Omental fat pad (tissue), 4 donors: ENCODE measurements at places on chromosomes 1 and 21.

GRCh38 chr1:24696041-24696755 is 49.0 kb upstream of the CLIC4 start:
- no peak for DNase-seq

DNA sequence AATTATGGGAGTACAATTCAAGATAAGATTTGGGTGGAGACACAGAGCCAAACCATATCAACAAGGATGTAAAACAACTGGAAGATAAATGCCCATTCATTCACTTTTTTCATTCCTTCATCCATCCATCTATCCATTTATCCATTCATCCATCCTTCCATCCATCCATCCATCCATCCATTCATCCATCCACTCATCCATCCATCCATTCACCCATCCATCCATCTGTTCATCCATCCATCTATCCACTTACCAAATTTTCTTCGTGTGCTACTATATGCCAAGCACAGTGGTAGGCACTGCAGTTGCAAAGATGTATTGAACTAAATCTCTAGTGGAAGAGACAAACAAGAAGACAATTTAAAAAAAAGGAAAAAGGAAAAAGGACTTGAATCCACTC is 14.3 kb upstream of the SIPA1L2 start:
- DNase-seq = no peak

- no peak for DNase-seq
Measured at GRCh38 chr1:211323156-211324063, 3.2 kb upstream of the TRAF5 start.

GRCh38 chr21:42829417-42829816 is 49.9 kb downstream of the WDR4 start:
- DNase-seq = no peak

GRCh38 chr1:10308001-10308400 is 90.9 kb upstream of the PGD start:
- no peak for DNase-seq

- DNase-seq = no peak
Measured at GRCh38 chr1:241309651-241310050, 47.4 kb downstream of the RGS7 start.

GRCh38 chr1:103783944-103784377 is 34.3 kb downstream of the AMY1C start:
- no peak for DNase-seq

DNA sequence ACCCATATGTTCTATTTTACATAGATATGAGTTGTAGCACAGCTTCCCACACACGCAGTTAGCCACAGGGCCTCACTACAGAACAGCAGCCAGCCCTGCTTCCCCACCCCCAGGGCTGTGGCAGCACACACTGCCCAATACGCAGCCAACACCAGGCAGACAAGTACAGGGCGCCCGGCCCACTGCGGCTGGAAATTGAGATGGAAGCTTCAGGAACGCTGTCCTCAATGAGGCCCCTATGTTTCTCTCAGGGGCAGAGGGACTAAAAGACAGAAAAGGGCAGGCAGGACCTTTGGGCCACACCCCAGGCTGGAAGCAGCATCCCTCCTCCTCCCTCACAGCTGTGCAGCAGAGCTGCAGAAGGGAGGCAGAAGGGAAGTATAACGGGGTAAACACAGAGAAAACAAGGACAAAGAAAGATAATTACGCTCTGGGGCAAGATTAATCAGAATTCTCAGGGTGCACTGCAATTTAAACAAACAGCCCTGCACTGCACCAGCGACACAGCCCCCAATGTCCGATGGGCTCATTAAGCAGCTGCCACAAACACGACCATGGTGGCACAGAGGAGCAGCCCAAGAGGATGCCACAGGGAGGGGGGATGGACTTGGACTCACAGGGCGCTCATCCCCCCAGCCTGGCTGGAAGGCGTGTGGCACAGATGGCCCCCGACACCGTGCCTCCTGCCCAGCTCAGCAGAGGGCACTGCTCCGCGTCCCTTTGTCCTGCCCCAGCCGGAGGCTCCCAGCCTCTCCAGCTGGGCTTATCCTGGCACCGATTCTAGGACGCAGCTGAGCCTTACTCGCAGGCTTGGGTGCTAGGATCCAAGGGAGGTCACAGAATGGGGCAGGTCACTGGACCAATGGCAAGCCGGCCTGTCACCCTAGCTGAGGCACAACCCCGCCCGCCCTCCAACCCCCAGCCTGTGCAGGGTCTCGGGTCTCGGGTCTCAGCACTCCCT is 14.2 kb downstream of the WDR4 start:
- no peak for DNase-seq

GRCh38 chr1:228515200-228515834 is 28.1 kb downstream of the RNF187 start:
- DNase-seq = no peak

GRCh38 chr1:234718496-234719453 is 108.8 kb upstream of the IRF2BP2 start:
- DNase-seq = no peak

GRCh38 chr1:107767156-107767582 is 197.8 kb downstream of the VAV3 start:
- DNase-seq = no peak

DNA sequence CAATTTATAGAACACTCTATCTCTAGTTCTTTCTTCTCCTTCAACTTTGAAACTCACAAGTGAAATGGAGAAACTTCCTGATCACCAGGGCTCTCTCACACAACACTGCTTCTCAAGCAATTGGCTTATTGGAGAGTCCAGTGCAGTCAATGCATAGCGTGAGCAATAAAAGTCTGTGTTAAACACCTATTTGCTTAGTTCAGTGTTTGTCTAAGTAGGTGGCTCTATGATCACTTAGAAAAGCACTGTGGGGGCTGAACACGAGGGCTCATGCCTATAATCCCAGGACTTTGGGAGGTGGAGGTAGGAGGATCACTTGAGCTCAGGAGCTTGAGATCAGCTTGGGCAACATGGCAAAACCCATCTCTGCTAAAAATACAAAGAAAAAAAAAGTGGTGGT is 12.2 kb downstream of the CTSS start:
- DNase-seq = no peak

DNA sequence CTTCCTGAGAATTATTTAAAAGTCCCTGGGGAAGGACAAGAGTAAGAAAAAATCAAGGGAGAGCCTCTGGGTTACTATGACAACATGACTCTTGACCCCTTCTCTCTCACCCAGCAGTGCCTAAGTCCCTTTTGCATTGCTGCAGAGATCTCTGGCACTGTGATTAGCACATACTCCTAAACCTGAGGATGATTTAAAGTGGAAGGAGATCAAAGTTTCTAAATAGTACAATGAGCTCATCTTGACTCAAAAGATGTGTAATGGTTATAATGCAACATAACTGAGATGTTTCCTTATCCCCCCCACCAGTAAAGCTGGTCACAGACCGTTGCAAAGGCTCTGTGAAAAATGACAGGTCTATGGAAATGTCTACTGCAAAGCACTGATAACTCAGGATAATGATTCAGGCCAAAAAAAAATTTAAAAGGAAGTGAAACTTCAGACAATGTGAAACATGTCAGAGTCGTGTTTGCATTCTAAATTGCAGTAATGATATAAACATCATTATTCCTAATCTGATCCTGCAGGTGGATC is 519.2 kb downstream of the KIF26B start:
- DNase-seq = no peak

GRCh38 chr1:75341537-75341936 is 207.3 kb downstream of the LHX8 start:
- no peak for DNase-seq

DNA sequence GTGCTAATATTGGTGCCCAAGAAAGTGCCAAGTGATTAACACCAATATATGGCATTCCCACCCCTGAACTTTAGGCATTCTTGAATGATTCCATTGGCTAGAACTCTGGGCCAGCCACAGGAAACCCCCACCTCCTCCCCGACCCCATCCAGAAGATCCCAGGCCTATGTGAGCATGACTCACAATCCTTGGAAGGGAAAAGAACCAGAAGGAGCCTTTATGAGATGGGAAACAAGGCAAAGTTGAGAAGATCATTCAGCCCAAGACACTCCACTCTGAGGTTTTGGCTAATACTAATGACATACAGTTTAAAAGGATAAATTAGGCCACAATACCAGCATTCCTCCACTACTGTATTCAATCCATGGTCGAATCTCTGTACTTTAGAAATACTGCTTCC is 21.8 kb downstream of the ELK4 start:
- no peak for DNase-seq

- DNase-seq = no peak
Measured at GRCh38 chr1:83697961-83698360, 301.0 kb downstream of the TTLL7 start.

GRCh38 chr1:116261227-116261626 is 111.8 kb upstream of the ATP1A1 start:
- no peak for DNase-seq

GRCh38 chr1:231248778-231249177 is 7.8 kb downstream of the GNPAT start:
- DNase-seq = no peak

DNA sequence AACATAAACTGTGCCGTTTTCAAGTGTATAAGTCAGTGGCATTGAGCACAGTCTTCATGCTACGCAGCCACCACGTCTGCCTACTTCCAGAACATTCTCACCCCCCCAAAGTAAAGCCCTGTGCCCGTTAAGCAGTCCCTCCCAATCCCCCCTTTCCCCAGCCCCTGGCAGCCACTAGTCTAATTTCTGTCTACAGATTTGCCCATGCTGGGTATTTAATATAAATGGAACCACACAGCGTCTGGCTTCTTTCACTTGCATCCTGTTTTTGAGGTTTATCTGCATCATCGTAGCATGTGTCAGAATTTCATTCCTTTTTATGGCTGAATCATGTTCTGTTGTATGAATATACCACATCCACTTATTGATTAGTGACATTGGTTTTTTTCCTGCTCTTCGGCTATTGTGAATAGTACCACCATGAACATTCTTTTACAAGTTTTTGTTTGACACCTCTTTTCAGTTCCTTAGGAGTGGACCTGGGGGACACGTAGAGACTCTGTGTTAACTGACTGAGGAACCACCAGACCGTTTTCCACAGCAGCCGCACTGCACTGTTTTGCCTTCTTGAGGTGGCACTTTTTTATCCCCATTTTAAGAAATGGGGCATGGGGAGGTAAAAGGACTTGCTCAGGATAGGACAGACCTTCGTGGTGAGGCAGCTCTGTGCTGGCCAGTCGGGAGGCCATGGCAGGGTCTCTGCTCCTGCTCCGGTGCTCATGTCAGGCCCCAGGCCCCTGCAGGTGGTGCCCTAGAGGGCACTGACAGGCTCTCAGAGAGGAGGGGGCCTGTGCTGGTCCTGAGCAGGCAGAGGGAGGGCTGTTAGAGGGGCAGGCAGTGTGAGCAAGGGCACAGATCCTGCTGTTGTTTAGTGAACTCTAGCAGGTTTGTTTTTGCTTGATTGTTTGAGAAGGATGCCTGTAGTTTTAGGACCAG is 123.8 kb downstream of the PCBP3 start:
- DNase-seq = no peak

- DNase-seq = no peak
Measured at GRCh38 chr1:205396967-205397616, 24.8 kb downstream of the LEMD1 start.

GRCh38 chr1:234722904-234723720 is 113.1 kb upstream of the IRF2BP2 start:
- no peak for DNase-seq

GRCh38 chr1:146007489-146008133 is 11.2 kb upstream of the TXNIP start:
- DNase-seq = no peak

GRCh38 chr1:202233804-202234203 is 40.2 kb downstream of the LGR6 start:
- DNase-seq = no peak
